ENCODE measurements at places on chromosomes 1 and 21. TPM values are rescaled to one million over a fixed set of nuclear protein-coding genes. Genes with fewer than 3 reads are reported as not detected.

DNA sequence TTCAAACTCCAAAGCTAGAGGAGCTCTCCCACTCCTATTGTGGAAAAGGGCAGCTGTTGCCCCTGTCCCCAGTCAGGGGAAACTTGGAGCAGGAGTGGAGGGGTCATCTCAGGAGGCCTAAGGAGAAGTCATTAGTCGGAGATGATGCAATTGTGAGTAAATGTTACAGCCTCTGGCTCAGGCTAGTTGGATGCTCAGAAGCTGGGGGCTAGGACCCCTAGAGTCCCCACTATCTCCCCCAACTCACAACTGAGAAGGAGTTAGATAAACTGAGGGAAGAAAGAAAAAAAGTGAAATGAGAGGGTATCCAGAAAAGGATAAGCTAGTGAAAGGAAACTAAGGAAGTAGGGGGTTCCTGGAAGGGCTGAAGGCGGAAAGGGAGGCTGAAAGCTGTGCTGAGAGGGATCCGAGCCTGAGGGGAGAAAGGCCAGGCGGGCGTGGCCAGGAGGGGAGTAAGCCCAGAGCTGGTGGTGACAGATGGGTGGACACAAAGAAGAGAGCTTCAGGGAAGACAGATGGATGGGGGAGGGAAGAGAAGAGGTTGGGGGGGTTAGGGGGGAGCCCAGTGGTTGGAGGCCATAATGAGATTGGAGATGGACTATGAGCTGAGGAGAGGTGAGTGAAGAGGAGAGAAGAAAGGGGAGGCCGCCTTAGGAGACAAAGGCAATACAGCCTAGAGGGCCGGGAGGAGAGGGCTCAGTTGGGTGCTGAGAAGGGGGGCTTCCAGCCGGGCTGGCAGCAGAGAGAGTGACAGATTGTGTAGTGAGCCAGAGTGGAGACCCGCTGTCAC, 4.5 kb upstream of the NHLH1 start:
- no peak overlapping the region for H3K4me3 ChIP-seq
- no peaks in the 10 kb centered on the region for H3K27me3 ChIP-seq
- H3K27ac ChIP-seq = peak overlapping the region; percentile 59
- H3K36me3 ChIP-seq = peaks cover 9% of the 10 kb centered on the region

NOTCH2 gene
- 41.3 TPM for total RNA-seq

PTPN22 gene
- 56.0 TPM for total RNA-seq

BNIPL gene
- total RNA-seq = 0.54 TPM

- H3K4me3 ChIP-seq = no peak overlapping the region
- no peak overlapping the region for H3K27ac ChIP-seq
- no peaks in the 10 kb centered on the region for H3K27me3 ChIP-seq
- H3K4me1 ChIP-seq = peaks cover 19% of the 10 kb centered on the region
Measured at GRCh38 chr1:227883641-227884301, 64.0 kb downstream of the WNT9A start.

Data from activated CD8-positive, alpha-beta T cell treated with anti-CD3 and anti-CD28 coated beads for 36 hours (primary cell).